T-helper 17 cell (primary cell): ENCODE measurements at places on chromosomes 4 and X.

DNA sequence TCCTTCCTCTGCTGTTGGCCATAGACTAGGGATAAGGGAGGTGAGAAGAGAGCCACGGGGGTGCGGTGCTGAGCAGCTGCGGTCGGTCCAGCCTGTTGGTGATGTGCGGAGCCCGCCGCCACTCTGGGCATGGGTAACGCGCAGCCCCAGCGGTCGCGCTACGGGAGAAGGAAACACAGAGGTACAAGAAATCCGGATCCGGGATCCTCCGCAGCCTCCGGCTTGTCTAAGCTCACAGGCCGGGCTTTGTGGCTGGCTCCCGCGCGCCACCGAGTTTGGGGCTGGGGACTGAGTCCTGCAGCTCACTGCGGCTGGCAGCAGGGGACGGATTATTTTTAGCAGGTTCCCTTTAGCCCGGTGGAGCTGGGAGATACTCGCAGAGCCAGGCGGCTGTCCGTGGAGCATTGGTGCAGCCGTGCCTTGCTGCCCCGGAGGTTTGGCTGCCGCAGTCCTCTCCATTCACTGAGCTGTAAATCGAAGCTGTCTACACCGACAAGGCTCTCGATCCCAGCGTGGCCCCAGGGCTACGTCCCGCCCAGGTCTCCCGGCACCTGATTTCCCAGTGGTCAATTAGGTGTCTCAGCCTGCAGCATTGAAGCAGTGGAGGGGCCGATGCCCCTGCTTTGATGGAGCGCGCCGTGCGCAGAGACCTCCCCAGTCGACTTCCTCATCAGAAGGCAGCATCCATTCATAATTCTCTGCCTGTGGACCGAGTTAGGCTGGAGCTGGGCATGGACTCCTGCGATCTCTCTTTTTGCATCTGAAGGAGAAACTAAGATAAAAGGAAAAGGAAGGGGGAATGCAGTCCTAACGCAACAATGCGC, 81.9 kb upstream of the SCML1 start:
- no peak for DNase-seq

DNA sequence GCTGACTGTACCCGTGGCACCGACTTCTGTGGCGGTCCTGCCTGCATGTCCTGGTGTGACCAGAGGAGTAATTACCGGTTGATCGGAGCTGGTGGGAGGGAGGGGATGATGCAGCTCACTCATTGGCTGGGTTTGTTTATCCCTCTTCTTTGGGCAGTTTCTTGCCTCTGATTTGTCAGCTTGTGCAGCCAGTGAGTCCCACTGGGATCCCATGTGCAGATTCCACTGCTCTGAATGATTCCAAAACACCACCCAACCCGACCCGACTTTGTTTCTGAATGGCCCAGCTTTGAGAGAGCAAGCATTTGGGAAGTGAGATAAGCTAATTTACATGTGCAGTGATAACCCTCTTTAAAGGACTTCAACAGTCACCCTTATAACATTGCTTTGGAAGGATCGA, 13.8 kb downstream of the FHDC1 start:
- no peak for DNase-seq

- no peak for DNase-seq
These were observed 117.8 kb downstream of the RASGEF1B start for GRCh38 chr4:81353861-81354260.

- DNase-seq = no peak
These were observed 54.0 kb upstream of the UGT2B15 start for GRCh38 chr4:68724426-68724825.

DNA sequence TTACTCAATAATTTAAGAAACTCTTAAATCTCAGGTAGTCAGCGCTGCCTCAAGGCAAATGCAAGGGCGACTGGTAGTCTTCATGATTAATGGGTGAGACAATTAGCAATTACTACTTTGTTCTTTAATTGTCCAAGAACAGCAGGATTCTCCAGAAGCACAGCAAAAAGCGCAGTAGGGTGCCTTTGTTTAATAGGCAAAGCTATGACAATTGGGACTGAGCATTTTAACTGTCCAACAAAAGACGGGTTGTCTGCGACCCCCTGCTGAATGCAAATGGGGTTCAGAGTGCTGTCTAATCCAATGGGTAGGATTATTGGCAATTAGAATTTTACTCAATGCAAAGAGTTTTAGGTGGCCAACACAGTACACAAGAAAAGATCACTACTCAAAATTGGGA, 286.1 kb downstream of the CHIC1 start:
- DNase-seq = no peak

- DNase-seq = no peak
These were observed 95.7 kb downstream of the SPANXN4 start for GRCh38 chrX:143121477-143121876.

DNA sequence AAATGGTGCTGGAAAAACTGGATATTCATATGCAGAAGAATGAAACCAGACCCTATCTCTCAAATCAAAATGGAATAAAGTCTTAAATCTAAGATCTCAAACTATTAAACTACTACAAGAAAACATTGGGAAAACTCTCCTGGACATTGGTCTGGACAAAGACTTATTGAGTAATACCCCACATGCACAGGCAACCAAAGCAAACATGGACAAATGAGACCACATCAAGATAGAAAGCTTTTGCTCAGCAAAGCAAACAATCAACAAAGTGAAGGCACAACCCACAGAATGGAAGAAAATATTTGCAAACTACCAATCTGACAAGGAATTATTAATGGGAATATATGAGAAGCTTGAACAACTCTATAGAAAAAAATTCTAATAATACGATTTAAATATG, 284.4 kb upstream of the FGF16 start:
- no peak for DNase-seq

GRCh38 chr4:120765260-120765680, 157.3 kb downstream of the PRDM5 start:
- DNase-seq = no peak

DNA sequence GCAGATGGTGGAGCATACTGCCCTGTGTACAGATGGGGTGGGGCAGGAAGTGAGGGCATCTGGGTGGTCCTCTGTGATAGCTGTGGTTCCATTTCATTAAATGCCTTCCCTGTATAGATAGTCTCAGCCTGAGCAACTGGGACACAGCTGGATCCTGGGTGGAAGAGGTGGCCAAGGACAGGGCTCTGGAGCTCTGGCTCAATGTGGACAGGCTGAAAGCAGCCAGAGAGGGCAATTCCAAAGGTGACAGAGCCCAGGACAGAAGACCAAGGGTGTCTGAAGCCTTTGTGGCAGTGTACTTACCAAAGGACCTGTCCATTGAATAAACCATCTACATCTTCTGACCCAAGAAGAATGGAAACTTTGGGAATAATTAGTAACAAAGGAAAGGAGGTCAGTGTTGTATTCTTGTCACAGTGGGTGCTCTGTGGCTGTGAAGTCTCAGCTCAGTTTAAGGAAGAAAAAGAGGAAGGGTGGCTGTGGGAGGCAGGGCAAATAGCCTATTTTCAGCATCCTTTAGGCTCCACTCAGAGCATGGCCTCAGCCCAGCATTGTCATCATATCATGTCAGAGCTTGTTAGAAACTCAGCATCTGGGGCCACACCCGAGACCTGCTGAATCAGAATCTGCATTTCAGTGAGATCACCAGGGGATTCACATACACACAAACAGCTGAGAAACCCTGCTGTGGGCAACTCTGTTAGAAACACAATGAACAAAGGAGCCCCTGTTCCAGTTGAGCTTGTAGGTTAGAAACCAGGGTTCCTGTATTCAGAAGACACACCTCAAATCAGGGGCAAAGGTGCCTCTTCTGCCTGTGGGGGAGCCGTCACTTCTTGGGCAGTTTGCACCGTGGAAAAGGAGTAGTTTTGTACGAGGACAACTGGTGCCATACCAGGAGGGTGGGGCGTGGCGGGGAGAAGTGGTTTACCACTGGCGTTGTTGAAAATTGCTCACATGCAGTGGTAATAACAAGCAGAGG, 168.6 kb downstream of the PTTG2 start:
- peak; percentile 40 for DNase-seq

DNA sequence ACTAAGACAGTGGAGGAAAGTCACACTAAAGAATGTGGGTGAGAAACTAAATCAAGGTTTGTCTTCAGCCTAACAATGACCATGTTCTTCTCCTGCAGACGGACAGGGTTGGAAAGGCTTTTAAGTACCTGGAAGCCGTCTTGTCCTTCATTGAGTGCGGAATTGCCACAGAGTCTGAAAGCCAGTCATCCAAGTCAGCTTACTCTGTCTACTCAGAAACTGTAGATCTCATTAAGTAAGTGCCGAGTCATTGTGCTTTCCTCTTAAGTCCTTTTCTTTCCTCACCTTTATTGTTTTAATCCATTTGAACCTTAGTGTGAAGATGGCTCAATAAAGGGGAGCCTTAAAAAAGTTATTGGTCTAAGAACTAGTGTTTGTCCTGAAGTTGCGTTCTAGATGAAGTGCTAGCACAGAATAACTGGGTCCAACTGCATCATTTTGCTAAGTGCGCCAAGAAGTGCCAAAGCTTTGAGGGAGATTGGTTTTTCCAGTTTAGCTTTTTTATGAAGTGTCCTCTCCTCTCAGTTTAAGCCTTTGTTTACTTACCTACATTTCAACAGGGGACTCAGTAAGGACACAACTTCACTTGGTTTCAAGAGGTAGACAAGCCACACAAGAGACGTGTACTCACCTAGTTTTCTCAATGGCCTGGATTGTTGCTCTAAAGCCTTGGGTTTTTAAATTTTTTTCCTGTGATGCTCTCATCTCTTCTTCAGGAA, 89.3 kb downstream of the KLHL8 start:
- DNase-seq = no peak

DNA sequence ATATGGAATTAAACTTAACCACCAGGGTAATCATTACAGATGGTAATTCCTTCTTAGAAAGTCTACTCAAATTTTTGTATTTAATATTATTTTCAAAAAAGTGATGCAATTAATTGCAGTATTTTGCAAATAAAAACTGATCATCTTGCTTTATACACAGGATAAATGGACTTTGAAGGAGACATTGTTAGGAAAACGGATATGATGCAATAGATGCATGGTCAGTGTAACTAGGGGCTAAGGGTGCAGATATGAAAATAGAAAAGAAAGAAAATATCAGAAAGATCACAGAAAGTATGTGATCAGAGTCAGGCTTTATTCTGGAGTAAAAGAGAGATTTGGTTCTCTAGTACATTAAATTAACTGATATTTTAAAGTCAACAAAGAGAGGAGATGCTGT, 401.7 kb downstream of the TLL1 start:
- DNase-seq = no peak

- DNase-seq = peak; percentile 57
These were observed at the start of gene SPINK2 for GRCh38 chr4:56821381-56822243. Gene SPINK2, minus strand, starts transcription at chr4:56821701. Its CDS starts 39 bp downstream, at chr4:56821662.

DNA sequence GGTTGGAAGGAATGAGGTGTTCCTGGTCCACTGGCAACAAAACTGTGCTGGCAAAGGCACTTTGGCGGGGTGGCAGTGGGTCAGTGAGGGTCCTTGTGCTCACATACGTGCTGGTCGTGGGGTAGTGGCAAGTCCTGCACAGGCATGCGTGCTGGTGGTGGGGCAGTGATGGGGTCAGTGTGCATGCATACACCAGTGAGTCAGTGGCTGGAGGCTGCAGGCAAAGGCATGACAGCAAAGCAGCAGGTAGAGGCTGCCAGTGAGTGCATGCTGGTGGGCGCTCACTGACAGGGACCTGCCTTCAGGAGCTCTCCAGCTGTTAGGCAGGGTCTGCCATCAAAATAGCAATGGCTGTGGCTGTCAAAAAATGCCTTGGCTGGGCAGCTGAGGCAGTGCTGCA, 42.1 kb downstream of the TMPRSS11E start:
- no peak for DNase-seq

GRCh38 chrX:148298737-148299136, 201.7 kb upstream of the AFF2 start:
- DNase-seq = no peak

DNA sequence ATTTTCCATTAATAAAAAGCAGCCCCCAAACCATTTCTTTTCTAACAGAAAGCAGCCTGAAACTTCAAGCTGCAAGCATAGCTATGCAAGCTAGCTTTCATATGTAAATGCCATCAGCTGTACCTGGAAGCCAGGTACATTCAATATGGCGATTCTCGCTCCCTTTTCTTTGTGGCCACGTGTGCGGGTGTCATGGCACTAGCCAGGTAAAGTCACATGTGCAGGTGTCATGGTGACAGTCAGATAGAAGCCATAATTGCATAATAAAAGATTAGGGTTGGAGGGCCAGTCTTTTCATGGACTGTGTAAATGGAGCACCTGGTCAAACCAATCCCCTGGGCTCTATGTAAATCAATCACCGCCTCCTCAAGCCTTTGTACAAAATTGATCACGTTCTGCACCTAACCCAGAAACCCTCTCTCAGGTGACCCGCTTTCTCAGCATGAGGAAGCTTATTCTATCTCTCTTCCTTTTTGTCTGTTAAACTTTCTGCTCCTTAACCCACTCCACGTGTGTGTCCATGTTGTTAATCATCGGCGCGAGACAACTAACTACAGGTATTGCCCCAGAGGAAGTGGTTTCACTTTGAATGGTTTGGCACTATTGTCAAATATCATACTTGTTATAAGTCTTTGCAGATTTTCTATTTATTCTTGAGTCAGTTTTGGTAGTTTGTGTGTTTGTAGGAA, 18.0 kb upstream of the RHOXF2 start:
- DNase-seq = no peak

- DNase-seq = no peak
These were observed 61.7 kb downstream of the HADH start for GRCh38 chr4:108051343-108051742.

GRCh38 chr4:158805635-158806471, 37.0 kb downstream of the FNIP2 start:
- no peak for DNase-seq

- no peak for DNase-seq
These were observed 22.6 kb upstream of the CLCN4 start for GRCh38 chrX:10133980-10134676.

DNA sequence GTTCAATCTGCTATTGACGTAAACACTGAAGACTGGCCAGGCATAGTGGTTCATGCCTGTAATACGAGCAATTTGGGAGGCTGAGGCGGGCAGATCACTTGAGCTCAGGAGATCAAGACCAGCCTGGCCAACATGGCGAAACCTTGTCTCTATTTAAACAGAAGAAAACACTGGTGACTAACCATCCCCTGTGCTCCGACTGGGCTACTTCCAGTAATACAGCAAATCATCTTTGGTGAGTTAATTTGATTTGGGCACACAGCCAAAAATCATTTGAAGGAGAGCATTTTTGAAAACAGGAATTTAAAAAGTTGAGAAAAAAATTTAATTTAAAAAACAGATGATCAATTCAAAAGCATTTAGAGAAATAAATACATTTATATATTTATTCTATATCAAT, 52.0 kb downstream of the SEC24D start:
- no peak for DNase-seq

DNA sequence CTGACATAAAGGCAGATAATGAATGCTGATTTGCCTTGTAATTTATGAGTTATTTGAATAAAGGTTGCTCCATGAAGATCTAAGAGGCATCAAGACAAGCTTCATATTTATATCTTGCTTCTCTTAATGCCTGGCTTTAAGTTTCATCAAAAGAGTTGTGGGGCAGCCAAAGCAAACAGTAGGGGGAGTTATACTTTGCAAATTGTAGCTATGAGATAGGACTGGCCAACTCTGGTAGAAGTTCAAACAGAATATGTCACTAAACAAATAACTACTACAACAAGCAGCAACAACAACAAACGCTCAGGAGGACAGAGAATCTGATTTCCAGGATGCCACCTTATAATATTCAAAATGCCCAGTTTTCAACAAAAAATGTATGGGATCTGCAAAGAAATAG, 69.1 kb upstream of the PLAC1 start:
- DNase-seq = no peak
